HT-29 (cell line): ENCODE measurements at places on chromosomes 12 and 14.

DNA sequence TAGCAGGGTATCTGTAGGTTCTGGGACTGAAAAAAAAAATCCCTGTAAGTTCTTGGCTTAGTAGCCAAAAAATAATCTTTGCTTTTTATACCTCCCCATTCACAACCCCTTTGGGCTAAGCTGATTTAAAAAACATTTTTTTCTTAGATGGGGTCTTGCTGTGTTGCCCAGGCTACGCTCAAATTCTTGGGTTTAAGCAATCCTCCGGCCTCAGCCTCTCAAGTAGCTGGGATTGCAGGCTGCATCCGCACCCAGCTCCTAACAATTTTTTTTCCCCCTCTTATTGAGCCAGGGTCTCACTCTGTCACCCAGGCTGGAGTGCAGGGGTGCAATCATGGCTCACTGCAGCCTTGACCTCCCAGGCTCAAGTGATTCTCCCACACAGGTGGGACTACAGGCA is 9.1 kb upstream of the ISM2 start:
- no peak for DNase-seq

GRCh38 chr12:63863658-63864453 is 19.4 kb downstream of the SRGAP1 start:
- DNase-seq = no peak

GRCh38 chr12:54041097-54041690 is 8.3 kb downstream of the HOXC5 start:
- DNase-seq = no peak

DNA sequence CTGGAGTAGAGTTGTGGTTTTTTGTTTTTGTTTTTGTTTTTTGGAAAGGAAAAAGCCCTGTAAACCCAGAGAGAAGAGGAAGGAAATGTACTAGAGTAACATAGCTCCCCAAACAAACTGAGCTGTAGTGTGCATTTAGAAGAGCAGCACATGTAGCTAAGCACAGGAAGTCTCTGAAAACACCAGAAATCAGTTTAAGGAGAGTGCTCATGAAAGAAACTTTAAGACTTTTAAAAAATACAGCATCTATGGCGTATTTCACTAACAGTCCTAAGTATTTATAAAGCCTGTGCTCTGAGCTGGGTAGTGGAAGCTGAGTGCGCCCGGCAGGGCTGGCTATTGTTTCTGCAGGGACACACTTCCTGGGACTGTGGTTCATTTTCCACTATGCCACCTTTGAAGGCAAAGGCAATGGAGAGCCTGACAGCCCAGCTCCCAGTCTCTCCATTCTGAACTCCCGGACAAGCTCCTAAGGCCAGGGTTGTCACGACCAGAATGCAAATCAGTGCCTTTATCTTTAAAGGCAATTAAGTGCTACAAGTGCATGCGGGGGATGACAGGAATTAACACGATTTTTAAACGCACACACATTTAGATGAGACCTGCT is 45.4 kb downstream of the NIN start:
- DNase-seq = no peak

GRCh38 chr12:63362166-63362565 is 211.2 kb upstream of the AVPR1A start:
- no peak for DNase-seq

DNA sequence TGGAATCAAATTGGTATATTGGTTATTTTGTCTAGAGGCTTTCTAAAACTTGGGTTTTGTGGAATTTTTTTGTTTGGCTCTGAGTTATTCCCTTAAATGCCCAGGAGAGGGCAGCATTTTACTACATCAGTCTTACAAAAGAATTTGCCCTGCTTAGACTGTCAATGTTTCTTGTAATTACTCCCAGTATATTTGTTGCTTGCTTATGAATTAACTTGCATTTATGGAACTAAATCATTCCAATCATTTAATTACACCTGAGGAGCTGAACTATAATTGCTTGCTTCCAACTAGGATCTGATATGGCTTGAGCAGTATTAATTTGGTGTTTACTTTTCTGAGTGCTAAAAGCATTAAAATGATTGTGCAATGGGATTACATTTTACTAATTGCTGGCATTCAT is 48.7 kb downstream of the MIPOL1 start:
- DNase-seq = peak; percentile 67

- peak; percentile 86 for DNase-seq
These were observed 13.1 kb downstream of the ASIC1 start for GRCh38 chr12:50070314-50071060.

DNA sequence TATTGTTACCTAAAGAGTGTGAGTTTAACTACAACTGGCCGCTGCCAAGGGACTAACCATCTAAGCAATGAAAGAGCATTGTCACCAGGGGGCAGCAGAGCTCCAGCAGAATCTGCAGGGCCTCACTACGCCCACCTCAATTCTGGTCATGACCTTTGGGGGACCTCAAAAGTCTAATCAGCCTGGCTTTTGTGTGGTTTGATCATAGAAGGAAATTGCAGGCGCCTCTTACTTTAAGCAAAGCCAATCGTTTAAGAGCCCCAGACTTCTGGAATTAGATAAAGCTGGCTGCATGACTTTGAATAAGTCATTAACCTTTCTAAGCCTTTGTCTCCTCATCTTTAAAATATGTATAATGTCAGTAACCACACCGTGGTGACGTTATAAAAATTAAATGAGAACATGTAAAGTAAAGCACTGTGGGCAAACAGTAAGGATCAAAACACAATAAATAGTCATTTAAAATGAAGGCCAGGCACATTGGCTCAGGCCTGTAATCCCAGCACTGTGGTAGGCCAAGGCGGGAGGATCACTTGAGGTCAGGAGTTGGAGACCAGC is 58.6 kb downstream of the TBX3 start:
- DNase-seq = peak; percentile 69
